CD8-positive, alpha-beta memory T cell (primary cell): ENCODE measurements at places on chromosomes 3 and 15. TPM values are rescaled to one million over a fixed set of nuclear protein-coding genes. Genes with fewer than 3 reads are reported as not detected.

- H3K36me3 ChIP-seq, result no peaks in the 10 kb centered on the region
- no peaks in the 10 kb centered on the region for H3K27me3 ChIP-seq
- no peak overlapping the region for H3K4me3 ChIP-seq
- no peak for DNase-seq
- no peak overlapping the region for H3K27ac ChIP-seq
Measured at GRCh38 chr15:51332206-51333147, 5.9 kb downstream of the CYP19A1 start.

DNA sequence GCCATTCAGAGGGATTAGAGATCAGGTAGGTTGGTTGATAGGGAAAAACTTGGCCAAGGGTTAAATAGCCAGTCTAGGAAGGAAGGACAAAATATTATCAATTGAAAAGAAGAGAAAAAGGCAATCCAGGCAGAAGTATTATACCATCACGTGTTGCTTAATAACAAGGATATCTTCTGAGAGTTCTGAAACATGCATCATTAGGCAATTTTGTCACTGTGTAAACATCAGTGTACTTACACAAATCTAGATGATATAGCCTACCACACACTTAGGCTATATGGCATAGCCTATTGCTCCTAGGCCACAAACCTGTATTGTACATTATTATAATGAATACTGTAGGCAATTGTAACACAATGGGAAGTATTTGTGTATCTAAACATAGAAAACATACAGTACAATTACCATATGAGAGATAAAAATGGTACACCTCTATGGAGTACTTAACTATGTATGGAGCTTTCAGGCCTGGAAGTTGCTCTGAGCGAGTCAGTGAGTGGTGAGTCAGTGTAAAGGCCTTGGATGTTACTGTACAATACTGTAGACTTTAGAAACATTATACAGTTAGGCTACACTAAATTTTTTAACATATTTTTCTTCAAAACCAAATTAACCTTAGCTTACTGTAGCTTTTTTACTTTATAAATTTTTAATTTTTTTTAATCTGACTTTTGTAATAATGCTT is 2.7 kb downstream of the TEX55 start:
- no peak overlapping the region for H3K4me3 ChIP-seq
- DNase-seq, result no peak
- H3K27me3 ChIP-seq, result no peaks in the 10 kb centered on the region
- no peaks in the 10 kb centered on the region for H3K4me1 ChIP-seq
- H3K27ac ChIP-seq, result no peak overlapping the region
- no peaks in the 10 kb centered on the region for H3K36me3 ChIP-seq

GRCh38 chr15:53746101-53746500 is 13.4 kb downstream of the WDR72 start:
- no peak for DNase-seq
- no peaks in the 10 kb centered on the region for H3K36me3 ChIP-seq
- H3K4me1 ChIP-seq, result no peaks in the 10 kb centered on the region
- H3K4me3 ChIP-seq, result no peak overlapping the region

DNA sequence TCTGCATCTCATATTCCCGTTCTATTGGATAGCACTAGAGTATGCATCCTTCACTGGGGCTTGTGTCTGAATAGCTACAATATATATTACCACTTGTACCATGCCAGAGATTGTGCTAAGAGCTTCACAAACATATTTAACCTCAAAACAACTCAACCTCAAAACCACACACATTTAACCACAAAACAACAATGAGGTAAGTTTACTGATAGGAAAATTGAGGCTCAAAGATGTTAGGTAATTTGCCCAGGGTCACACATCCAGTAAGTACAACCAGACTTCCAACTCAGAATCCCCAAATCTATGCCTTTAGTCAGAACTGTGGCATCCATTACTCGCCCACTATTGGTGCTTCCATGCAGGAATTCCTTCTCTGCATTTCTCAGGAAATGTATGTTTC is 220.0 kb downstream of the FAM43A start:
- no peak overlapping the region for H3K4me3 ChIP-seq
- DNase-seq, result no peak
- H3K27me3 ChIP-seq, result no peaks in the 10 kb centered on the region
- no peaks in the 10 kb centered on the region for H3K4me1 ChIP-seq

Gene PLS1
- 4.1 TPM for total RNA-seq

Gene ITGA11
- total RNA-seq, result not detected

Gene EPHB1
- total RNA-seq, result not detected

Gene ROPN1B
- total RNA-seq, result not detected

Gene ATP10A
- 24.0 TPM for total RNA-seq

- no peaks in the 10 kb centered on the region for H3K27me3 ChIP-seq
- H3K4me1 ChIP-seq, result no peaks in the 10 kb centered on the region
- H3K27ac ChIP-seq, result no peak overlapping the region
- H3K36me3 ChIP-seq, result no peaks in the 10 kb centered on the region
- no peak for DNase-seq
- H3K4me3 ChIP-seq, result no peak overlapping the region
Measured at GRCh38 chr3:182412066-182412465, 381.2 kb upstream of the ATP11B start.

DNA sequence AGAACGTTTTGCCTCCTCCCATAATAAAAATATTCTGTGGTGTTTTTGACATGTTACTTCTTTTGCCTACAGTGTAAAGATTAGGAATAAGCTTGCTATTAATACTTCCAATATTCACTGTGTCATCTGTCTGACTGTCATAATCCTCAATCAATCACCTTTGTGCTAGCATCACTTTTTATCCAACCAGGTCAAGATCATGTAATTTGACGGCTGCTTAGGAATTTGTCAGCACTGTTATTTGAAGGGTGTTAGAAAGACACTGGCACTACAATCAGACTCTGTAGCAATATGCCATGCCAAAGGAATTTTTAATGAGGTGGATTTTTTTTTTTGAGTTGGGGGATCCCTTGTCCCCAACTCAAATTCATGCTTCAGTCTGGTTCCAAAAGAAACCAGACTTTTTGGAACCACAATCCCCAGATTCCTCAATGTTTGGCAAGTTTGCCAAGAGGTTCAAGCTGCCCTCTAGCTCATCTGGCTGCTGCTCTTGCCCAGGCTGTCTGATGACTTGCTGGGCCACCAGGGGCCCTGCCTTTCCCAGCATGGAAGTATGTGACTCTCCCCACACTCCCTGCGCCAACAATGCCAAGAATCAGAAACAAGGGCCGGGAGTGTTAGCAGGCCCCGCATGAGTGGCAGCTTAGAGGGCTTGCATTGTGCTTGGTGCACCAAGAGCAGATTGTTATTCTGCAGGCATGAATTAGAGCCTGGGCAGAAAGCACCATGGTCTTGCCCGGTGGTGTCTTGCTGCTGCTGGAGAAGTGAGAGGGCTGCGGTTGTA is 58.6 kb upstream of the TSC22D2 start:
- H3K4me3 ChIP-seq, result no peak overlapping the region
- no peak for DNase-seq
- H3K4me1 ChIP-seq, result no peaks in the 10 kb centered on the region
- no peaks in the 10 kb centered on the region for H3K36me3 ChIP-seq

Gene XCR1
- not detected for total RNA-seq

Gene ATP8B4
- total RNA-seq, result 8.9 TPM

DNA sequence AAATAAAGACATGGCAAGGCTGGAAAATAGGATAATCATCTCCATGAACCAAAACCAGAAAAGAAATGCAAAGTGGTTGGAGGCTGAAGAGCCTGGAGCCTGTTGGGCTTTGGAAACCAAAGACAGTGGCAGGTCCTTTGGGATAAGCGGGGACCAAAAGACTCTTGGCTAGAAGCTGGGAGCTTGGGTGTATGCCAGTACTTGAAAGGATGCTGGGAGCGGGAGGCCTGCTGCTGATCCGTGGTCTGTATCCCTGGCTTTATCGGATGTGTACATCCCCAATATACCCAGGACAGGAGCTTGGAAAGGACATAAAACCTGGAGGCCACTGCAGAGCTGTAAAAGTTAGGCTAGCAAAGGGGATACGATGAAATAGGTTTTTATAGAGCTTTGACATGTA is 1.3 kb upstream of the CHRNB4 start:
- no peaks in the 10 kb centered on the region for H3K36me3 ChIP-seq
- H3K4me1 ChIP-seq, result peaks cover 5% of the 10 kb centered on the region
- peaks cover 8% of the 10 kb centered on the region for H3K27me3 ChIP-seq
- H3K4me3 ChIP-seq, result no peak overlapping the region
- H3K27ac ChIP-seq, result no peak overlapping the region
- DNase-seq, result no peak

DNA sequence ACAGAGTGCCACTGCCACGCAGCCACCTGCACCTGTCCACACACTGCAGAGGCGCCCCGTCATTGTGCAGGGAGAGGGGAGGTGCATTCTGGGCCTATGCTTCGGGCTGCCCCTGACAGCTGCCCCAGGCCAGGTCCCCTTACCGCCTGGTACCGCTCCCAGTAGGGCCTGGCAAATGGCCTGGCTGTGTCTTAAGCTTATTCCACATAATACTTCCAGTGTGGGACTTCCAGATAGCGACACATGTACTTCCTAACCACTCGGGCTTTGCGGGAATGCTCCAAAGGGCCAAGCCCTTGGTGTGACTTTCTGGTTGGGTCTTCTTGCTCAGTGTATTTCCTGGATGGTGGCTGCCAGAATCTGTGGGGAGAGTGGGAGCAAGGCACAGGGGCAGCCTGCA is 254.3 kb upstream of the CHRNA7 start:
- H3K27me3 ChIP-seq, result no peaks in the 10 kb centered on the region

DNA sequence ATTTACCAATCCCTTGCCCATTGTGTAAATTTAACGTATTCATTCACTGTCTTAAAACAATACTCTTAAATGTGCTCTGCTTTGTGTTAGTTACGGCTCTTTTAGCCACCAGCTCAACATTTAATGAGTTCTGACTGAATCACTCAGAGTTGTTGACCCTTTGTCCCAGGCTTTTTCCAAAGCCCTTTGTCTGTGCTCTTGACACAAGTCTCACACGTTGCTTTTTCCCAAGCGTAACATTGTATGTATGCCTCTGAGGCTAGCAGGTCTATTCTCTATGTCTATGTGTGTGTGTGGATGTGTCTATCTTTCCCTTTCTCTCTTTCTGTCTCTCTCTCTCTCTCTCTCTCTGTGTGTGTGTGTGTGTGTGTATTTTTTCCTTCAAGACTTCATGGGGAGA is 435.4 kb upstream of the GOLIM4 start:
- no peaks in the 10 kb centered on the region for H3K4me1 ChIP-seq
- H3K4me3 ChIP-seq, result no peak overlapping the region
- H3K27ac ChIP-seq, result no peak overlapping the region
- no peaks in the 10 kb centered on the region for H3K27me3 ChIP-seq

Gene OXTR
- 1.4 TPM for total RNA-seq

DNA sequence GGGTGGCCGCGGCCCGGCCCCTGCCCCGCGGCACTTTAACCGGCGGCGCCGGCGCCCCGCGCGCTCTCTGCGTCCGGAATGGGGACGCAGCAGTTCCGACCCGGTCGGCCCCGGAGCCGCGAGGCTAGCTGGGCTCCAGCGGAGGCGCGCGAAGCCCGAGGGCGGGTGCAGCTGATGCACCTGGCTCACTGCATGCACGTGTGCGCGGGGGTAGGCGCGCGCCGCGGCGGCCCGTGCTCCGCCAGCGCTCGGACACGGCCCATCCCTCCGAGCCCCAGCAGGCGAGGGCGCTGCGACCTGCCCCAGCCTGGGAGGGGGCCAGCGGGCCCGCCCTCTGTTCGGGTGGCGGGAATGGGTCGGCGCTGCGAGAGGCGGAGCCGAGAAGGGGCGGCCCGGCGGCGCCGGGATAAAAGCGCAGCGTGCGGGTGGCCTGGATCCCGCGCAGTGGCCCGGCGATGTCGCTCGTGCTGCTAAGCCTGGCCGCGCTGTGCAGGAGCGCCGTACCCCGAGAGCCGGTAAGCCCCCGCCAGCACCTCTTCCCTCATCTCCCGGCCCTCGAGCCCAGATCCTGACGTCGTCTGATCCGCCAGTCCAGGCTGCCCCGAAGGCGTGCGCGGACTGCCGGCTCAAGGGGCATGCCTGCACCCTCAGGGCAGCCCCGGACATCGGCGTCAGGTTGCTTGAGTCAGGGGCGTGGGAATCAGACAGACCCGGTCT is at the start of the genes CHDH and IL17RB:
CHDH (minus strand) TSS at position 286 of the 717 bp plus-strand sequence. CDS start 22,411 bp downstream, outside the sequence.
IL17RB (plus strand) TSS at position 435 of the 717 bp plus-strand sequence; CDS start at position 456, 21 bp downstream.
- no peak for DNase-seq
- no peak within 1 kb of the TSS for H3K27ac ChIP-seq
- no peaks in the 10 kb centered on the region for H3K4me1 ChIP-seq
- no peak within 1 kb of the TSS for H3K4me3 ChIP-seq
- peaks cover 14% of the 10 kb centered on the region for H3K27me3 ChIP-seq

Gene CCRL2
- 3.0 TPM for total RNA-seq
